ENCODE measurements at places on chromosomes 3 and 15. TPM values are rescaled to one million over a fixed set of nuclear protein-coding genes. Genes with fewer than 3 reads are reported as not detected.

DNA sequence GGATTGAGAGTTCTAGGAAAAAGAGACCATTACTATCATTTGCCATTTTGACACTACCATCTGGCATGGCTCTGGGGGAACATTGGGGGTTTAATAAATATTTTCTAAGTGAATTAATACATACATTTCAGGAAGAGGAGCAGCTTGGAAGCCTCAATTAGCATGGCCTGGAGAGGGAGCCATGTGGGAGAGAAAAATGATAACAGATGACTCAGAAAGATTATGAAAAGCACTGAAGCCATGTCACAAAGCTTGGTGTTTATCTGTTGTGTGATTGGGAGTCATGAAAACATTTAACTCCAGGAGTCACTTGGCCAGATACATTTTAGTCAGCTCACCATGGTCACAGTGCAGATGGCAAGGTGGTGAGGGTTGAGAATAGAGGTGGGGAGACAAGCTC is 121.0 kb downstream of the SSR3 start:
- no peak for DNase-seq

The HHLA2 gene
- not detected for total RNA-seq

The CCDC13 gene
- total RNA-seq, result 0.48 TPM

- no peak for DNase-seq
These were observed 82.7 kb upstream of the KLF13 start for GRCh38 chr15:31243895-31244294.

GRCh38 chr3:8835385-8835784 is 66.0 kb upstream of the OXTR start:
- DNase-seq, result no peak

DNA sequence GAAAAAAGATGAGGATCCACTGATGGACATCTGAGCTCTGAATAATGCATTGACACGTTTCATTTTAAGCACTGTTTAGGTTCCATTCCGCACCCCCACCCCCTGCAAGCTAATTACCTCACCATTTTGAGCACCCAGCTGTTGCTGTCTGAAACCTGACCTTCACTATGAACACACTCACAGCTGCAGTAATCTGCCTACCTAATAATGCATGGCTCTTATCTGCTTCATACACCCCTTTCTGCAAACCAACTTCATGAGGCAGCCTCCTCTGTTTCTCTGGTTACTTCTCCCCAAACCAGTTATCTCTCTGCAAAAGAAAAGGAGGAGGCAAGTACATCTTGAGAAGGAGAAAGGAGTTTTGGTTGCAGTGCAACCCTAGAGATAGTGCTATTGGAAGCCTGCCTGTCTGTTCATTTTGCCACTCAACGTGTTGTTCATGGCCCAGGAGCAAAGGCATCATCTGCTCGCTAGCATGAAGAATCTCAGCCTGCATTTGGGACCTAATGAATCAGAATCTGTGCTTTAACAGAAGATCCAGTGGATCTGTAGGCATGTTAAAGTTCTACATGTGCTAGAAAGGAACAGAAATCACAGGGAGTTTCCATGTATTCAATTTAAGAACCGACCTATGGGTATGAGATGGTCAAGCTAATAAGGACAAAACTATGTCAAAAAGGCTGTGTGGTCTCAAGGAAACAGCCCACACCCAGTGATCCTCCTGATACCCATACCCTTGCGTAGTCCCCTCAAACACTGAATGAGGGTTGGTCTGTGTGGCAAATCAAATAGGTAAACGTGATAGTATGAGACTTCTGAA is 87.2 kb downstream of the MB21D2 start:
- DNase-seq, result no peak

DNA sequence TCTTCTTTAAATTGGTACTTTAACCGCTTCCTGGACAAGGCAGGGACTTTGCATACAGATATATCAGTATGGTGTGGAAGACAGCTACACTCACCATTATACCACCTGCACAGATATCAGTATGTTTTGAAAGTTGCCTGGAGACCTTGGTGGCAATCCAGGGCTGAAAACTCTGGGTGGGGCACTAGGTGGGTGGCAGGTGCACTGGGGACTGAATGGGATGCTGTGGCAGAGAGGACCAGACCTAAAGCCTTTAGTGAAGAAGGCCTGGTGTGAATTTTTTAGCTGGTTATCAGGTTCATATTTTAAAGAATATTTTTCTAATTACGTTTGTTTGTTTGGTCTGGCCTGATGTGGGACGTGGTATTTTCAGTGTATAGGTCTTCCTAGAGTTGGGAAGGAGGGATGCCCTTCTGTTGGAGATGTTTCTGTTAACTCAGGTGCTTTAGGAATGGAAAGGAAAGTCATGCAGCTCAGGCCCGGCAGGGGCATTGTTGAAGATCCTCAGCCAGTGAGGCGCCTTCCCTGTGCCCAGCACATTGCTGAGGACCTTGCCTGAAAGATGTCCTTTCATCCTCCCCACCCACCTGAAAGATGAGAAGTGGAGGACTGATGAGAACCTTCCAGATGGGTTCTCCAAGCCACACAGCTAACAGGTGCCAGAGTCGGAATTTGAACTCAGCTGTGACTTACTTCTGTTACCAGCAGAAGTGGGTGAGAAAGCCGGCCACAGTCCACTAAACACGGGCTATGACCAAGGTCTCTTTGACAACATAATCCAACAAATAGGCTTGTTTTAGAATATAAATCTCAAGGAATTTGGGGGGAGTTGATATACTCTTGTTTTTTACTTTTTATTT is 77.3 kb downstream of the APBA2 start:
- DNase-seq, result no peak

DNA sequence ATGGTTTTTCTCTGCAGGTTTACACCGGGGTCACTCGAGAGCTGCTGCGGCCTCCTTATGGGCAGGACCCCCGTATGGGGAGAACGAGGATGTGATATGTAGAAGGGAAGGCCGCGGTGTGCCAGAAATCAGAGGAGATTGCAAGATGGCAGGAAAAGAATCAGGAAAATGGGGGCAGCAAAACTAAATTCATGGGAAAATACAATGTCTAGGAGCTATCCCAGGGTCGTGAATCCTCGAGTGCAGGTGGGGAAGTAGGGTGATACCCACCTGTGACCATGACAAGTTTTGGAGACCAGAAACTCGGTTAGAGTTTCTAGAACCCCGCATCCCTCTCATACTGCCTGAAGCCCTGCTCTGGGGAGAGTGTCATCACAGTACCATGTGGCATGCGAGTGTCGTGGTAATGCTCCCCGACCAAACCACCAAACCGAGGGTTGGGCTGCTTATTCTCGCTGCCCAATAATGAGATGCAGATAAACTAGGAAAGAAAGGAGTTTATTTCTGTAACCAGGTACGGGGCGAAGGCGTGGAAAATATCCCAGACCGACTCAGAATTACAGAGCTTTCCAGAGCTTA is 781 bp downstream of the TRNT1 start:
- peak; percentile 11 for DNase-seq

DNA sequence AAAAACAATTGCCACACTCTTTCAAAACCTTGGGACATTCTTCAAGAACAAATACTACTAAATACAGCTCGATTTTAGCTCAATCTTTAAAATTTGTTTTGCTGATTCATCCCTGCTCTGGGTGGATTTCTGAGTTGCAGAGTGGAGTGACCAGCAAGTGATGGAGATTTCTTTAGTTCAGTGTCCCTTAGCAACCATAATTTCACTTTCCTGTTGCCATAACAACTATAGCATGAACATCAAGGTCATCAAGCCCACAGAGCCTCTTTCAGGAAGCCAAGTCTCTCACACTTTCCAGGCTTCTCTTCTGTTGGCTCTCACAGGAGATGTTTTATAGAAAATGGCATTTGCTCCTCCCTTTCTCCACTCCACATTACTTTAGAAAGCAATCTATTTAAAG is 597.2 kb upstream of the ADAMTS9 start:
- DNase-seq, result no peak

- DNase-seq, result no peak
These were observed 108.1 kb upstream of the AADACL2 start for GRCh38 chr3:151625586-151625985.

- DNase-seq, result no peak
These were observed 169.7 kb upstream of the AGTR1 start for GRCh38 chr3:148528024-148528423.
